EH (cell line): ENCODE measurements at places on chromosomes 1 and 21.

DNA sequence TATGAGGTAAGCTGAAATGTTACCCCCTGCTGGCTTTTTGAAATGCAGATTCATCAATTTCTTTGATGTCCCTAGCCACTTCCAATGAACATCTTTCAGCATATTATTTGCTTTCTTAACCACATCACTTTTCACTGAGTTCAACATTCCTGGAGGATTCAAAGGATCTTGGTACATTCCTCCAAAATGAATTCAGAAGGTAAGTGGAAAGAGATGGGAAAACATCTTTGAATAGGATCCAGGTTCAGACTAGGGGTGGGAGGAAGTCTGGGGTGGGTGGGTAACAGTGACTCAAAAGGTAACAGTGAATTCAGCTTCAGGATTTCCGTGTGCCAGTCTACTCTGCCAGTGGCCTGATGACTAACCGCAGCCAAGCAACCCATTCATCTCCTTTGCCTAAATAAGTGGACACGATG, 180.7 kb downstream of the ZC3H11B start:
- DNase-seq = no peak

DNA sequence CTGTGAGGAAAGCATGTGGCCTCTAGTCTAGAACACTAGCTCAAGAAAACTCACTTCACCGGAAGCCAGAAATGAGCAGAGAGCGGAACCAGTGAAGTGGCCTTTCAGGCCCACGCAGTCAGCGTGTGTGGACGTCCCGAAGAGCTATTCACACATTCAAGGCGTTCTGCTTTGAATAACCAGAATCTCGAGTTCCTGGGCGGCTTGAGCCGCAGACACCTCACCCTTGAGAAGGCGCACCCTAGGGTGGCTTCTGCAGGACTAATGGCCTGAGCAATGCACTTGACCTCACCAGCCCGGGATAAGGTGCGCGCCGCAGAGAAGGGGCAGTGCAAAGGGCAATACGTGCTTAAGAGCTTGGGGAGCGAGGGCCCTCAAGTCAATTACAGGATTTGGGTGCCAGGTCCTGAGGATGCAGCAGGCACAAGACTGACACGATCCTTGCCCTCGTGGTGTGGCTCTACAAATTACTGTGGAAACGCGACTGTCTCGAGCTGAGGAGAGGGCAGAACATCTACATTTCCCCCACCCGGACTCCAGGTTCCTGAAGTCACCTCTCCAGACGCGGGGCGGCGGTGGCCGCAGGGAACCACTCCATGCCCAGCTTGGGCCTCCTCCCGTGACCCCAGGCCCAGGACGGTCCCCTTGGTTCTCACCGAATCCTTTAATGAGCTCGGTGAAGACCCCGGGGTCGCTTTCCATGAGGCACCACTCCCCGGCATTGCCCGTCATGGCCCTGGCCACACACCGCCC, 455 bp downstream of the UCHL5 start:
- peak; percentile 56 for DNase-seq

GRCh38 chr21:40681164-40681859, 165.6 kb downstream of the DSCAM start:
- peak; percentile 58 for DNase-seq

- DNase-seq = peak; percentile 85
Measured at GRCh38 chr1:172040466-172040865, 199.2 kb downstream of the DNM3 start.

GRCh38 chr21:34311561-34312330, 52.1 kb upstream of the KCNE2 start:
- no peak for DNase-seq

GRCh38 chr1:1228596-1229321, 3.0 kb downstream of the SDF4 start:
- no peak for DNase-seq

DNA sequence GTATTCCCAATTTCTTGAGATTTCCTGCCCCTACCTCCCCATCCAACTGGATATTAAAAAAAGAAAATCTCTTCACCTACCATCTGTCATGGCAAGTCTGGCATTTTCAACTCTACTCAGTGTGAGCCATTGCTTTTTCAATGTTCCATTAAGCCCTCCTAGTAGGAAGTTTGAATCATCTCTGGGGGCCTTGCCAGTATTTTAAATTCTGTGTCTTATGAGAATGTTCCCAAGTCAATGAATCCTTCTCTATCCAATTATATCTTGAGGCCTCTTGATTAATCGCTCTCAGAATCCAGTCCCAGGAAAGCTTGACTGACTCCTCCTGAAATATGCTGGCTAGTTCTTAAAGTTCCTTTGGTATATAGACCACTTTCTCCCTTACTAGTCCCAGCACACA, 91.5 kb downstream of the NGF start:
- peak; percentile 59 for DNase-seq

GRCh38 chr1:221801251-221801661, 59.4 kb upstream of the DUSP10 start:
- DNase-seq = no peak

- peak; percentile 59 for DNase-seq
Measured at GRCh38 chr1:118902711-118903191, 85.4 kb downstream of the TBX15 start.

DNA sequence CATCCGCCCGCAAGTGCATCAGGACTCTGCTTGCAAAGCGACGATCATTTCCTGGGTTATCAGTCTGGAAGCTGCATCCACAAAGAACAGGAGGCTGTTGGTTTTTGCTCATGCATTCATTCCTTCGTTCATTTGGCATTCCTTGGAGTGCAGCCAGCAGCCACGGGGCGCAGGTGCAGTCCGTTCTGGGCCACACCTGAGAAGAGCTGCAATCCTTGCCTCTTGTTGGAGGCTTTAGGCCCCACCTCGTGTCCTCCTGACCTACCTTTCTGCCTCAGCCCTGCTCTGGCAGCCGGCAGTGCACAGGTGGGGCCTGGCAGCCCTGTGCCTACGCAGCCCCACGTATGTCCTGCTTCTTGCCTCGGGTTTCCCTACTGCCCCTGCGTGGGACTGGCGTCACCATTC, 19.6 kb upstream of the C2CD2 start:
- no peak for DNase-seq

DNA sequence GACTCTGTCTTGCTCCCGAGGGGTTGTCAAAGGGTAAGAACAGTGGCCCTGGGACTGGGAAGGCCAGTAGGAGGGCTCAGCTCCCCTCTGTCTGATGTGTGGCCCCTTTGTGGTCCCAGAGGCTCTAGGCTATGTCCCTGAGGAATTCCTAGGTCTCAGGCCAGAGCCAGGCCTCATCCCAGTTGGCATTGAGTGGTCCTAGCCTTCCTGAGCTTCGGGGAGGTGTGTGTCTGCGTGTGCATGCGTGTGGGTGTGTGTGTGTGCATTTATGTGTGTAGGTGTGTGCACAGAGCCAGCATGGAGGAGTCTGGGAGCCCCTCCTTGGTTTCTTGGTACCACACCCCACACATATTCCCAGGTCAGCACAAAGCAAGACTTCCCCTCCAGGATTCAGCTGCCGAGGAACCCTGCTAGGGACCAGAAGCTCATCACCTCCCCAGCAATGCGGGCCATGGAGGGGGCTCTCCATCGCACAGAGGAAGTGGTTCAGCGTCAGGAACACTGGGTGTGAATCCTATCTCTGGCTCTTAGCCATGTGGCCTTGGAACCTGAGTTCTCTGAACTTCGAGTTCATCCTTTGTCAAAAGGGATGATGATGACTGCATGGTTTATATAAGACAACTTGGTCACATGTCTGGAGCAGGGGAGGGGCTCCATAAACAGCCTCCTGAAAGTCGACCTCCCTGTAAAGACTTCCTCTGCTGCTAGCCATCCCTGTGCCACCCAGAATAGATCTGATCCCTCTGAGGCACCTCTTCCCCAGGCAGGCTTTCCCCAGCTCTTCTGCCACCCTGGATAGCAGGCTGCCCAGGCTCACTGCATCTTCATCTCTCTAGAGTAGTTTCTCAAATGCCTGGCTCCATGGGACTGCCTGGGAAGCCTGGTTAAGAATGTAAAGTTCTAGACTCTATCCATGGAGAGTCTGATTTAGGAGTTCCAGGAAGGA, 8.3 kb upstream of the EPS8L3 start:
- DNase-seq = no peak

GRCh38 chr1:21865943-21866706, 54.1 kb downstream of the LDLRAD2 start:
- DNase-seq = no peak

DNA sequence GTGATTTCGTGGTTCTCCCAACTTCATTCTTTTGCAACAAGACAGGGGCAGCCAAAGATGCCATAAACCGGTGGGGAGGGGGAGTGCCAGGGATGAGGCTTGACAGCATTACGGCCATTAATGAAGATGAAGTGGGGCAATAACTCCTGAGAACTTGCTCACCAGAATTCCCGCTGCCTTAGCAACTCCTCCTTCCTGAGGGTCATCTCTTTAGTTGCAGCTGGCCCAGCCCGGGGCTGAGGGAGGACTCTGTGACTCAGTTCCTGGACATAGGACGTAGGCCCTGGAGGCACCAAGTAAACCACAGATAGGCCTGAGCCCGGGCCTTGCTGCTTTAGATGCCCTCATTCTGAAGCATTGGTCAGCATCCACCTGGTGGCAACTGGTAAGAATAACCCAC, 330.2 kb downstream of the RRAGC start:
- no peak for DNase-seq

DNA sequence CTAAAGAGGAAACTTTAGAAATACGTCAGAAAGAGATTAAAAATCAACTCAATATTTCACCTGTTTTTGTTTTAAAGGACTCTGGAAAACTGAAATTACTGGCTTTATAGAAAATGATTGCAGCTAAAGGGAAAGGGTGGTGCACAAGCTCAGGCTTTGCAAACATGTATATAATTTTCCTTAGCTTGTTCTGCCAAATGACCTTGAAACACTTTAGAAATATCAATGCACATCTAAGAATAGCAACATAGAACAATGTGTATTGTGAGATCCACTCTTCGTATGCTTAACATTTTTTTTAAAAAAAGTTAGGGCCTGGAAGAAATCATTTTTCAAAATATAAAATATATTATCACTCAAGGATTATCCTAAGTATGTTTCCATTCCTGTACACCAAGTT, 143.9 kb downstream of the NTPCR start:
- DNase-seq = no peak

DNA sequence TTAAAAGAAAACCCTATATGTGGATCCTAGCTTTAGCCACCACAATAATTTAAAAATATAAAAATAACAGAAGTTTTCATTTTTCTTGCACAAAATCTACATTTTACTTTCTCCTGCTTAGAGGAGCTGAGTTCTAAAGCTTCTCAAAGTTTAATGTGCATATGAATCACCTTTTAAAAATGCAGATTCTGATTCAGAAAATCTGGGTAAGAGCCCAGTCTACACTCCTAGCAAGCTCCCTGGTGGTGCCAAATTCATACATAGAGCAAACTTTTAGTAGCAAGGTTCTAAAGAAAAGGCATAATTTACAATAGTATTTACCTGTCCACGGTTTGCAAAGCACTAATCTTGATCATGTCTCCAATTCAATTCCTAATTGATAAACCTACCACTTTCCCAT, 19.3 kb downstream of the RSBN1 start:
- peak; percentile 78 for DNase-seq

DNA sequence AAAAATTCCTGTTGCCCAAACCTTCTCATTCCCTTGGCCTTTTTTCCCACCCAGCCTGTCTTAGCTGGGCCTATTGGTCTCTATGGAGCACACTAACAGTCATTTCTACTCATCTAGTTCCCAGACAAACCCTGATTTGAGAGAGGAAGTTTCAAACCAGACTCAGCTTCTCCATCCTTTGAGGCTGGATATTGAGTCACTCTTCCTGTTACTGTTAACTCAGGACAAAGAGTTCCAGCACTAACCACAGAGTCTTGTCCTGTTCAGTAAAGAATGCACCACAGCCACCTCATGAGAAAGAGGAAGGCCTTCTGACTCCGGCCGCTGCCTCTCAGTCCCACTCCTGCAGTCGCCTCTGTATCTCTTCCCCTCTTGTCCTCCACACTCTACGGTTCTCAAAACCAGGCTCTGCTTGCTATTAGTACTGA, 137.8 kb downstream of the PTPRC start:
- peak; percentile 99 for DNase-seq

- no peak for DNase-seq
Measured at GRCh38 chr1:38269923-38270848, 223.6 kb upstream of the POU3F1 start.

GRCh38 chr21:36092681-36093080, 22.9 kb downstream of the CBR1 start:
- DNase-seq = peak; percentile 41

- no peak for DNase-seq
Measured at GRCh38 chr1:248710305-248710900, 7.8 kb upstream of the OR14I1 start.

DNA sequence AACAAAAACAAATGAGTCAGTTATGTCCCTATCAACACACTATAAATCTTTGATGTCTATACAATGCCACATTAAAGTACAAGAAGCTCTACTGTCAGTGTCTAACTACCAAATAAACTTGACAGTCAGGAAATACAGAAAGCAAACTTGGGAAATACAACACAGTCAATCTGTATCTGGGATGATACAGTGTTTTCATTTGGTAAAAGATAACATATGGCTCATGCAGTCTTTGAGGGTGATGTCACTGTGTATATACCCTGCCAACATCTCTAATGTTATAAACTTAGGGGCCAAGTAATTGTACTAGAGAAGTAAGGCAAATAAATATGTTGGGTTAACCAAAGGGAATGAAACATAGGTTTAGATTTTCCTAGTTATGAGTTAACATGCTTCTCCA, 552.5 kb upstream of the ADAMTS5 start:
- DNase-seq = peak; percentile 94

GRCh38 chr1:11615090-11615489, 39.1 kb downstream of the FBXO2 start:
- no peak for DNase-seq

DNA sequence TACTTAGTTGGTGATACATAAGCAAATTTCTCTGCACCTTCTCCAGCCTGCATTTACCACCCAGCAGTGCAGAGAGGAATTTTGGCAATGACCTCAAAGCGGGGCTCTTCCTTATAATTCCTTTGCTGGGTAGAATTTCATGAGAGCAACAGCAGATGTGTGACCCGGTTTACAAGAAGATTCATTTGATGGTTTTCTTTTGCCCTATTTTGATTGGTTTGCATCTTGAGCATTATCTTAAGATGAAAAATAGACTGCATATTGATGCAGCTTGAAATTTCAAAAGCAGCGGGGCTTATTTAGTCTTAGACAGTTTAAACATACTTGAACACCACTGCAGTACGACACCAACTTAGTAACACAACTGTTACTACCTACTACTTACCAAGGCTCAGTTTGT, 378.9 kb downstream of the TTLL7 start:
- no peak for DNase-seq

GRCh38 chr1:10694633-10695627, 101.5 kb downstream of the CASZ1 start:
- DNase-seq = peak; percentile 86

- peak; percentile 29 for DNase-seq
Measured at GRCh38 chr1:218371927-218372672, 27.0 kb downstream of the TGFB2 start.
